Mesenteric fat pad (tissue), 1 donor: ENCODE measurements at places on chromosomes 16 and 17. TPM values are rescaled to one million over a fixed set of nuclear protein-coding genes. Genes with fewer than 3 reads are reported as not detected.

DNA sequence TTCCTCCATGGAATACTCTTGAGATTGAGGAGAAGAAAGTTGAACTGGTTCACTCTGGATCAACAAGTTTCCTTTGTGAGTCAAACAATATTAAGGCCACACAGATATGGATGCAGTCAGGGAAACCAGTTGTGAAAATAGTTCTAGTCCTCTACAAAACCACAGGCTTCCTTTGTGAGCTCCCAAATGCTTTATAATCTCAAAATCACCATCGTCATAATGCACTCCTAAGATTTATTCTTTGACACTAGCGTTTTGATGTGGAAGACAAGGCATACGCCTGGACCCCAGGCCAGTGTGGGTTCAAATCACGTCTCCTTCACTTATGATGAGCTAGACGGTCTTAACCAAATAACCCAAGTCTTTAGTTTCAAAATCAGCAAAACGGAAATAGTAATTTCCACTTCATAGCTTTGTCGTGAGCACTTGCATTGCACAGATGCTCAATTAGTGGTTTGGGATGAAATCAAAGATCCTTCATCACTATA, 142.6 kb downstream of the STX8 start:
- no peak for DNase-seq

GRCh38 chr16:11949527-11949926, 7.7 kb upstream of the NPIPB2 start:
- no peak for DNase-seq

- no peak for DNase-seq
Measured at GRCh38 chr16:49654425-49654824, 201.5 kb downstream of the ZNF423 start.

DNA sequence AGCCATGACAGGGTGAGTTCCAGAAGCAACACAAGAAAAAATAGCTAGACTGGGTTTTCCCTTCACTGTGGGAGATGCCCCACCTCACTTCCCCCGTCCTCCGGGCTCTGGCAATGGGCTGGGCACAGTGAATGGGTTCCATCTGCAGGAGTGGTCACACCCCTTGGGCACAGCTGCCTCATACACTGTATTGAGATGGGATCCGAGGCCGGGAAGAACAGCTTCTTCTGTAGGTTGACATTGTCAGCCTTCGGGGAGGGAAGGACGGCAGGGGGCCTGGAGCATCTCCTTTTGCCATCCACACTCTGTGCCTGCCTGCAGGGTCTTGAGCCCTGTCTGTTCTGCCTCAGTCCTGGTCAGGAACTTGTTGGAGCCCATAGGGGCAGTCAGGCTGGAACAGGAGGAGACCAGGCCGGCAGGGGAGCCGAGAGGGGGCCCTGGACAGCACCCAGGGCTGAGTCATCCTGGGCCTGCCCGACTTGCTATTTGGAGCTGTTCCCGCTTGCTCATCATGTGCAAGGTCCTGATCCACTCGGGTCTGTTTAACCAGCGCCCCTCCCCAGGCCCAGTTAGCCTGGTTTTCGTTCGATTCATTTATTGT, 286.7 kb downstream of the SEC14L1 start:
- DNase-seq: no peak

DNA sequence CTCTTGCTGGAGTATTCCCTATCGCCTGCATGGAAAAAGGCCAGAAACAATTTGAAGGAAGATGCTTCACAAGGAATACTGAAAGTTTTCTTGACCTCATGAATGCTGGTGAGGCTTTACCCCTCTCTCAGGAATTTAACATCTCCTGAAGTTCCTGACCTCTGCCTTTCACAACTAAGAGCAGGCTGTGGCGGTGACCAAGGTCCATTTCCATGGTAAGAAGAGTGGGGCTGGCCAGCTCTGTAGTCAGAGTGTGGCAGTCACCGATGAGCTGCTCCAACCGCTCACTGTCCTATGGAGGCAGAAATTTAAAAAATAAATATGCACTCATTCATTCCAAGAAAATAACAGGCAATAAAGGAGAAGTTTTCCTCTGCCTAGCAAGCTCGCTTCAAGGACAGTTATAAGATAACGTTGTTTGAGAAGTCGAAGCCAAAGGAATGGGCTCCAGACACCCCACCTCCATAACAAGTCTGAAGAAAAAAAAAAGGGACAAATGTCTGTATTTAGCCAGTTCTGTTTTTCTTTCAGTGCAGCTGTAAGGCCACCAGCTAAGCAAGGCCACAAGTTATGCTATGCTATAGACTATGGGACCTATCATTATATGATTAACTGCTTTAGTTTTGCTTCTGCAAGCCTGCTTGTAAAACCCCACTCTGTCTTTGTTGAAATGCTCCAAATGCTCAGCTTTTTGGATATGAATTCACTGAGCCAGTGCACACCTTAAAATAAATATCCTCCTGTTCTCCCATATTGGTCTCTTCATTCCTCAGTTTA, 6.0 kb upstream of the CCL4L2 start:
- no peak for DNase-seq

DNA sequence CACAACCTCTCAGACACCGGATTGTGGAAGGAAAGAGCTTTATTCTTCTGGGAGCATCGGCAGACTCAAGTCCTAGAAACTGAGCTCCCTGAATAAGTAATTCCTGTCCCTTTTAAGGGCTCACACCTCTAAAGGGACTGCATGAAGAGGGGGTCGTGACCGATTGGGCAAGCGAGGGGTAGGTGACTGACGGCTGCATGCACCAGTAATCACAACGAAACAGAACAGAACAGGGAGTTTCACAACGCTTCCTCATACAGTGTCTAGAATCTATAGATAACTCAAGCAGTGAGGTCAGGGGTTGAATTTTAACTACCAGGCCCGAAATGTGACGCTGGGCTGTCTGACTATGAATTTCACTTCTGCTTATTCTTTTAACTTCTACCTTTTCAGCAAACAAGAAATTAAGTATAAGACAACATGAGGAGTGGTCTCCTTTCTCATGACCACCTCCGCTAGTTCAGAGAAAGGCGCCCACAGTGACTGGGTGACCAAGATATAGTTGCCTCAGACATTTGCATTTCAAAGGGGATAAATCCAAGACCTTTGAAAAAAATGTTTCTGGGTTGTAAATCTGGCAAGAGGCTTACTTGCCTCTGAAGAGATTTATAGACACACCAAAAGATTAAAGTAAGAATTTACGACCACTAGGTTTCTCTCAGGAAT, 88.4 kb upstream of the ATF7IP2 start:
- no peak for DNase-seq

DNA sequence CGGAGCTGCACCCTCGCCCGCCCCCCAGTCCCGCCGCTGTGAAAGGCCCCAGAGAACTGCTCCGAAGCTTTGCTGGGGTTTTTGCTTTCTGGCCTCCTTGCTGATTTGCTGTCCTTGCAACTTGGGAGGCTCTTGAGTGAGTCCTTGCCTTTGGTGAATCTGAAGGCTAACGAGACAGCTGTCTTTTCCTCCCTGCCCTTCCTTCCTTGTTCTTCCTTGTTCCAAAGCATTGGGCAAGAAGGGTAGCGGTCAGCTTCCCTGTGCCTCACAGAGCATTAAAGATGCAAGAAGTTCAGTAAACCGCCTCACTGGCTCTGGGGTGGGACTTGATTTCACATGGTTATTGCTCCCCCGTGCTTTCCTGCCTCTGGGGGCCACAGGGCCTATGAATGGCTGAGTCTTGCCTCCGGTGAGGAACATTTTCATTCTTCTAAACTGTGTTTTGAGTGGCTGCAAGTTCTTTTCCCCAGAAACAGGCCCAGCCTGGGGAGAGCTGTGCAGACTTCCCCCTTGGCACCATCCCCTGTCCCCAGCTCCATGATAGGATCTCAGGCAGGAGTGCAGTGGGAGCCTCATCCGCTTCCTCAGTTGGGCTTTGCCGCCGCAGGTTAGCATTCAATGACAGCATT, 1.4 kb downstream of the YPEL2 start:
- DNase-seq: no peak

DNA sequence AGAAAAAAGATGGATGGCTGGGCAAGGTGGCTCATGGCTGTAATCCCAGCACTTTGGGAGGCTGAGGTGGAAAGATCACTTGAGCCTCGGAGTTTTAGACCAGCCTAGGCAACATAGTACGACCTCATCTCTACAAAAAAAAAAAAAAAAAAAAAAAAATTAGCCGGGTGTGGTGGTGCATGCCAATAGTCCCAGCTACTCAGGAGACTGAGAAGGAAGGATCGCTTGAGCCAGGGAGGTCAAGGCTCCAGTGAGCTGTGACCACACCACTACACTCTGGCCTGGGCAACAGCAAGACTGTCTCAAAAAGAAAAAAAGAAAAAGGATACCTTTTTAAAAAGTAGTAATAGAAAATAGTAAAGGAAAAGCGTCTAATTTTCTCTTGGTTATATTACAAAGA, 20.7 kb downstream of the ZNF652 start:
- no peak for DNase-seq

DNA sequence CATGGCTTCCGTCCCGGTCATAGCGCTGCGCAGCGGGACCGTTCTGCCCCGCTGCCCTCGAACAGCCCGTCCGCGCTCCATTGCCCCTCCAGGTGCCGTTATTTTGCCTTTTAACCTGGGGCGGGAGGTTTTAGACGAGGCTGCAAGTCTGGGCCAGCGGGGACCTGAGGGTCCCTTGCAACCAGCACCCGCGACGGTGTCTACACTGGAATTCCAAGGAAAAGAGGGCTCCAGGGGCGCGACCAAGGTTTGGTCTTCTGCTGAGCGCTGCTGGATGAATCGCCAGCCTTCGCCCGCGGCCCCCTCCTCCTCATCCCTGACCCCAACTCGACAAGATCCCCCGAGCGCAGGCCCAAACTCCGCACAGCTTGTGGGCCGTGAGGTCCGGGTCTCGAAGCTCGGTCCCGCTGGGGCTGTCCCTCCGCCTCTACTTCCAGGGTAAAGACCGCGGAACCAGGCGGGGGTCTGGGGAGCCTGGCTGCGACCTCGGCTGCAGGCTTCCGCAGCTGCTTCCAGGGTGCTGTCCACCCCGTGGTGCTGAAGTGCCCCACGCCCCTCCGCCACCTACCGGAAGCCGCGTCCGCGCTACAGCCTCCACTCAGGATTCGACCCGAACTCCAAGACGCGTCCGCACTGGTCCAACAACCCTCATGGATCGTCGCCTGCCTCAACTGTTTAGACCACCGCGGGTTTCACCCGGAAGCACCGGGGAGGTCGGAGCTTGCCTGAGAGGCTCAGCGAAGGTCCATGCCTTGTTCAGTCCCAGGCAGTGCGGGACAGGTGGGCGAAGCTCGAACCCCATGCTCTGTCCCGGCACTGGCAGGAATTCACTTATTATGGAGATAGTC, 10.1 kb upstream of the CA4 start:
- no peak for DNase-seq

DNA sequence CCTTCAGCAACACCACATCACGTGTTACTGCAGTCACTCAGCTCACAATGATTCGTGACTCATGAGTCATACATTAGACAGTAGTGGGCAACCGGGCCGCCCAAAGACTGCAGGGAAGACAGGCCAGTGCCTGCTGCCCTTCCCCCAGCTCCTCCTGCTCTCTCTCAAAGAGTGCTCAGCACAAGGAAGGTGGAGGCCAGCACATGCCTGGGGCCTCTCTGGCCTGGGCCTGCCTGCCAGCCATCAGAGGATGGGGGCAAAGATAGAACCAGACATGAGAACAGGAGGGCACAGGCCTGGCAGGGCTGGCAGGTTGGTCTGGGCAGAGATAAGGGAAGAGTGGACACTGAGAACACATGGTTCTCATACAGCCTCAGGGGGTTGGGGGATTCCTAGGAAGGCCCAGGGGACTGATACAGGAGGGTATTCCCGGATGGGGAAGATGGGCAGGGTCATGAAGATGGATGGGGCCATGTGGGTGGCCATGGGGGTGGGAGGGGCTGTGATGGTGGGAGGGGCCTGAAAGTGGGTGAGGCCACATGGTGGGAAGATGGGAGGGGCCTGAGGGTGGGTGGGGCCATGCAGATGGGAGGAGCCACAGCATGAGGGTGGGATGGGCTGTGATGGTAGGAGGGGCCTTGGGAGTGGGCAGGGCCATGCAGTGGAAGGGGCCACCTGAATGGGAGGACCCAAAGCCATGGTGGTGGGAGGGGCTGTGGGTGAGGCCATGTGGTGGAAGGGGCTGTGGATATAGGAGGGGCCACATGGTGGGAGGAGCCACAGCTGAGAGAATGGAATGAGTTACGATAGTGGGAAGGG, 29.0 kb downstream of the KATNB1 start:
- no peak for DNase-seq

DNA sequence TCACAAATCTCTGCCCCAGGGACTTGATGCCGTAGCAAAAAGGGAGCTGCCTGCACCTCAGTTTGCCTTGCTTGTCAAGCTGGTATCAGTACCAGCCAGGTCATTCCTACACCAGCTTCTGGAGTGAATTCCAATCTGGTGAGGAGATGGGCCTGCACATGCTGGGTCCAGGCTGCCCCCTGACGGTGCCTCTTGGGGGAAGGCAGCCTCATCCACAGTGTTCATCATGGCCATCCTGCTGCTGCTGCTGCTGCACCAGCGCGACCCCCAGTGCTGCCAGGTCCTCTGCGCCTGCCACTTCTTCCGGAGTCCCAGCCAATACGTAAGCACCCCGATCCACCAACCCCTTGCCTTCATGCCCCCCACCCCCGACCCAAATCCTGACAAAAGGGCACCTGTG, 8.3 kb downstream of the MRPL27 start:
- no peak for DNase-seq

DNA sequence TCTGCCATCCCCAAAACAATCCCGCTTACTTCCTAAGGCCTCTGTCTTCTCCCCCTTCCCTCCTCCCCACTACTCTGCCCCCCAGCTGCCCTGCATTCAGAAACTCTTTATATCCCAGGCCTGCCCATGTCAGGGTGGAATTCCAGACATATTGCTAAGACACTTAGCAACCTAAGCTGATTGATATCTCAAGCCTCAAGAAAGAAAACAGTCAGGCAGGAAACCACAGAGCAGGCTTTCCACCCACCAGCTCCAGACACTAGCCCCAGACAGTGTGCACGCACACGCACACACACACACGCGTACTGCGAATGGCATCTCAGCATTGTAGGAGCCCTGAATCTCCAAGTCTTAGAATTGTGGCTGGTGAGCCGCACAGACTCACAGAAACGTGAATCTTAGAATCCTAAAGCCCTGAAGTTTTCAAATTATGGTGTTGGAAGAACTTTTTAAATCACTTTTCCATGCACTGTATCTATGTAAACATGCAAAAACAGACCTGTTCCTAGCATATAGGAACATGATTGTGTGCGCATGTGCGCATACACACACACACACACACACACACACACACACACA, 8.8 kb upstream of the LPCAT2 start:
- DNase-seq: no peak

- no peak for DNase-seq
Measured at GRCh38 chr17:17526369-17526768, 30.2 kb upstream of the RASD1 start.

GRCh38 chr17:63132459-63132911, 166.4 kb downstream of the TANC2 start:
- DNase-seq: no peak

- no peak for DNase-seq
Measured at GRCh38 chr16:75105306-75106061, 11.1 kb downstream of the LDHD start.

GRCh38 chr17:52106072-52106471, 52.4 kb downstream of the CA10 start:
- DNase-seq: no peak

LHX1 gene
- total RNA-seq: not detected

NXN gene
- 20.7 TPM for total RNA-seq

CD300E gene
- 7.3 TPM for total RNA-seq

TEX14 gene
- 0.10 TPM for total RNA-seq

FOXL1 gene
- total RNA-seq: 0.26 TPM

DHRS7C gene
- total RNA-seq: not detected

CIBAR2 gene
- total RNA-seq: not detected

APOH gene
- not detected for total RNA-seq

MFAP4 gene
- 96.7 TPM for total RNA-seq
